Aorta (tissue), 5 donors: ENCODE measurements at places on chromosomes 16 and 17.

- DNase-seq: no peak
- no peaks in the 10 kb centered on the region for H3K27me3 ChIP-seq
- no peak overlapping the region for H3K27ac ChIP-seq
- H3K4me3 ChIP-seq: no peak overlapping the region
These were observed 73.2 kb upstream of the RPL38 start for GRCh38 chr17:74130276-74130675.

DNA sequence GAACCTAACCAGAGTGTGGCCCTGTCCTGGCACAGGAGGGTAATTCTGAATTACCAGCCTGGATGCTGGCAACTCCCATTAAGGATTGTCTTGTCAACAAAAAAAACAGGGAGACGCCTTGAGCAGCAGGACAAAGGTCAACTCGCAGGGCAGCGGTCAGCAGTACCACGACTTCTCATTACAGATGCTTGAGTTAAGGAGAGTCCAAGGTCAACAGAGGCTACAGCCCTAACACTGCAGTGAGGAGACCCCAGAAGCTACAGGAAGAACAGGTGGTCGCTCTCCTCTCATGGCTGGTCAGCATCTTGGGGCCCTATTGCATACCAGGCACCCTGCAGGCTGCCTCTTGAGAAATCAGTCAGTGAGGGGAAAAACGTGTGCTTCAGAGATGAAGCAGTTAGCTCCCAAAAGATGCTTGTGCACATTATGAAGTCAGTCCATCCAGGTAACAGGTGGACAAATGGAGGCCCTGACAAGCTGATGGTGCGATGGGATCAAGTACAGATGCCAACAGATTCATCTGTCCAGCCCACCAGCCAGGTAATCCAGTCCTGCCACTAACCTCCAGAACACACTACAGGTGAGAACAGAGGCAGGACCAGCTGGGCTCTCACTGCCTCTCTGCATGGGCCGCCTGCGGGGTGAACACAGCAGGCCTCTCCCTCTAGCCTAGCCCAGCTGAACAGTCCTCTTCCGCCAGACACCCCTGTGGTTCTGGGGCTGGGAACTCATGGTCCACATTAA is 4.2 kb downstream of the CSNK1D start:
- H3K27me3 ChIP-seq: no peaks in the 10 kb centered on the region
- H3K4me1 ChIP-seq: peaks cover 2% of the 10 kb centered on the region
- no peak for DNase-seq
- H3K27ac ChIP-seq: no peak overlapping the region

GRCh38 chr17:8934346-8934745 is 31.2 kb downstream of the PIK3R5 start:
- no peak overlapping the region for H3K27ac ChIP-seq
- no peaks in the 10 kb centered on the region for H3K4me1 ChIP-seq
- H3K4me3 ChIP-seq: no peak overlapping the region

GRCh38 chr16:71573387-71574094 is 3.4 kb downstream of the TAT start:
- H3K36me3 ChIP-seq: no peaks in the 10 kb centered on the region
- H3K27ac ChIP-seq: no peak overlapping the region
- no peak for DNase-seq
- H3K27me3 ChIP-seq: no peaks in the 10 kb centered on the region
- H3K4me1 ChIP-seq: no peaks in the 10 kb centered on the region
- no peak overlapping the region for H3K4me3 ChIP-seq

GRCh38 chr17:70060415-70060814 is 14.6 kb upstream of the KCNJ16 start:
- H3K27me3 ChIP-seq: no peaks in the 10 kb centered on the region
- peaks cover 2% of the 10 kb centered on the region for H3K4me1 ChIP-seq
- DNase-seq: no peak
- no peak overlapping the region for H3K27ac ChIP-seq

GRCh38 chr16:7088711-7089110 is 243.9 kb upstream of the RBFOX1 start:
- H3K4me3 ChIP-seq: no peak overlapping the region
- H3K4me1 ChIP-seq: no peaks in the 10 kb centered on the region
- no peaks in the 10 kb centered on the region for H3K36me3 ChIP-seq
- H3K27ac ChIP-seq: no peak overlapping the region
- no peak for DNase-seq

DNA sequence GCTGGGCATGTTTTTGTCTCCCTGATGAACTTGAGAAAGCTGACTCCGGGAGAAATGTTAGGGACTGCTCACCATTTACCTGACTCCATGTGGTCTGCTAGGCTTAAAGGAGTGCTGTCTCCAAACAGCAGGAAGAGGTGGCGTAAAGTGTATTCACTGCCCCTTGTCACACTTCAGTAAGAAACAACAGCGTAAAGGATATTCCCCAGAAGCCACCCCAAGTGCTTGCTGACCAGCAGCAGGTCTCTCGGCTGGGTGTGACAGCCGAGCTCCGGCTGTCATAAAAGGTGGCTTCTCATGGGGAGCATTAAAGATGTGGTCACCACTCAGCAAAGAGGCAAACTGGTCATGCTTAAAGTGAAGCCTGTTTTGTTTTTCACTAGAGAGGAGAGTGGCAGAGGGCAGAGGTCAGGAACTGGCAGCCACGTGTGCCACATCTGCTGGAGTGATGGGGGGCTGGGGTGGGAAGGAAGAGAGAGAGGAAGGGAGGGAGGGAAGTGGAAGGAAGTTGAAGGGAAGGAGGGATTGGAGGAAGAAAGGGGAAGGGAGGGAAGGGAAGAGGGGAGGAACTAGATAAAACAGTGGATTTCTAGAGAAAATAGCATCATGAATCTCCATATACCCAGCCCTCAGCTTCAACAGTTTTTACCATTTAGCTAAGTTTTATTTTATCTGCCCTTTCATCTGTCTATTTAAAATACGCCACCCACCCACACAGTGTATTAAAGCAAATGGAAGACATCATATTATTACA is 119.3 kb downstream of the CLEC16A start:
- no peak overlapping the region for H3K27ac ChIP-seq
- no peak for DNase-seq
- no peaks in the 10 kb centered on the region for H3K4me1 ChIP-seq
- peaks cover 2% of the 10 kb centered on the region for H3K36me3 ChIP-seq

GRCh38 chr16:85475233-85475632 is 137.9 kb upstream of the GSE1 start:
- no peaks in the 10 kb centered on the region for H3K4me1 ChIP-seq
- H3K27me3 ChIP-seq: no peaks in the 10 kb centered on the region
- no peak overlapping the region for H3K27ac ChIP-seq

GRCh38 chr16:57529391-57530103 is 6.8 kb downstream of the CCDC102A start:
- no peak overlapping the region for H3K27ac ChIP-seq
- no peak overlapping the region for H3K4me3 ChIP-seq
- H3K27me3 ChIP-seq: no peaks in the 10 kb centered on the region
- no peaks in the 10 kb centered on the region for H3K4me1 ChIP-seq

- no peaks in the 10 kb centered on the region for H3K27me3 ChIP-seq
- peak; percentile 86 for DNase-seq
- no peak overlapping the region for H3K4me3 ChIP-seq
These were observed 8.6 kb upstream of the MC1R start for GRCh38 chr16:89909777-89910716.

GRCh38 chr17:80358131-80358530 is 56.8 kb upstream of the ENDOV start:
- H3K36me3 ChIP-seq: no peaks in the 10 kb centered on the region
- no peaks in the 10 kb centered on the region for H3K27me3 ChIP-seq

DNA sequence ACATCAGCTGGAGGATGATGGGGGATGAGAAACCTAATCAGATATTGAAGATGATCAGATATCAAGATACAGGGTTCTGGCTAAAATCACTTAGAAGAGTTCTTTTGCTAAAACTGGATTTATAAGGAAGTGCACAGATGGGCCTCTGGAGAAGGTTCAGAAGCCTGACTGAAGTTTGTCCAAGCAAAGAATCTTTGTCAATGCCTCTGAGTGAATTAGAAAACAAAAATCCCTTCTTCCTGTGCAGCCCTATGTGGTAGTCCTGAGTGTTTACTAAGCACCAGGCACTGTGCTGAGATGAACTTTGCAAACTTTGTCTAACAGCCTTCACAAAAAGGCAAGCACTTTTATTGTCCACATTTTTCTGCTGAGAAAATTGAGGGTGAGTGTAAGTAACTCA is 11.4 kb upstream of the CENPV start:
- H3K4me3 ChIP-seq: no peak overlapping the region
- no peaks in the 10 kb centered on the region for H3K27me3 ChIP-seq
- H3K4me1 ChIP-seq: no peaks in the 10 kb centered on the region
- H3K36me3 ChIP-seq: no peaks in the 10 kb centered on the region

GRCh38 chr16:53743149-53743566 is 39.2 kb downstream of the FTO start:
- H3K36me3 ChIP-seq: no peaks in the 10 kb centered on the region
- no peak for DNase-seq
- no peak overlapping the region for H3K4me3 ChIP-seq
- no peak overlapping the region for H3K27ac ChIP-seq

DNA sequence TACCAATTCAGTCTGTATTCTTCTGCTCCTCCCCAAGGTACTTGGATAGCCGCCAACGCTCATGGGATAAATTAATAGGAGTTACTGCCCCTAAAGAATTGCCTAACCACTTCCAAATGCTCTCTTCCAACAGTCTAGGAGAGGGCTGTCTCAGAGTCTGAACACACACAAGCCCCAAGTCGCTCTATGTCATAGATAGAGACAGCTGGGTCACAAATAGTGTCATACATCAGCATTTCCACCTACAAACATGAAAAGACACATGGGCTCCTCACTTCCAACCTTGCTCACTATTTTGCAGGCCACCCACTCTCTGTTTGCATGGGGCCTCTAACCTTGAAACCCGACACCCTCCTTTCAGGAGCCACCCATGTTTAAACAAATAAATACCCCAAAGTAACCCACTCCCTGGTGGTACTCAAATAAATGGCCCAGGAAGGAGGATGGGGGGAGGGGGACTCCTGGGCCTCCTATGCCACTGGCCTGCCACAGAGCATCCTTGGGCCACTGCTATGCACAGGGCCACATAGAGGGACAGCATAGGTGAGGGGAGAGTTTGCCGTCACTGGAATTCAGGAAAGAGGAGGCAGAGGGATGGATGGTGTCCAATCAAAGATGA is 265.9 kb downstream of the SOX9 start:
- no peaks in the 10 kb centered on the region for H3K36me3 ChIP-seq
- no peak overlapping the region for H3K27ac ChIP-seq
- no peak overlapping the region for H3K4me3 ChIP-seq
- H3K4me1 ChIP-seq: no peaks in the 10 kb centered on the region
- H3K27me3 ChIP-seq: no peaks in the 10 kb centered on the region
- no peak for DNase-seq

DNA sequence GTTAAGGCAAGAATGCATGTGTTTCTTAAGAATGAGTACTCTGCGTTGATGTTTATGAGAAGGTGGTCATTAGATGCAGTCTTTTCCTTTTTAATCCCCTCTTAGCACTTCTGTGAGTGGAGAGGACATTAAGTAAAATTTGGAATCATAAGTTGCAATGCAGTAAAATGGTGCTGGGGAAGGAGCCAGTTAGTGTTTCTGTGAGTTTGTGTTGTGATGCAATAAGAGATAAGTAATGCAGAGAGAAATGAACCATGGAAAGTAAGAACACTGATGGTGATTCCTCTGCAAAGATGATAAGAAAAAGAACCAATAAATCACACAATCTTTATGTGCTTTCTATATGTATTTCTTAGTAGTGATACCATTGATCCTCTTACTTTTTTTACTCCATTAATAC is 20.0 kb downstream of the ABHD15 start:
- H3K4me3 ChIP-seq: no peak overlapping the region
- no peak for DNase-seq
- no peaks in the 10 kb centered on the region for H3K4me1 ChIP-seq
- no peak overlapping the region for H3K27ac ChIP-seq

DNA sequence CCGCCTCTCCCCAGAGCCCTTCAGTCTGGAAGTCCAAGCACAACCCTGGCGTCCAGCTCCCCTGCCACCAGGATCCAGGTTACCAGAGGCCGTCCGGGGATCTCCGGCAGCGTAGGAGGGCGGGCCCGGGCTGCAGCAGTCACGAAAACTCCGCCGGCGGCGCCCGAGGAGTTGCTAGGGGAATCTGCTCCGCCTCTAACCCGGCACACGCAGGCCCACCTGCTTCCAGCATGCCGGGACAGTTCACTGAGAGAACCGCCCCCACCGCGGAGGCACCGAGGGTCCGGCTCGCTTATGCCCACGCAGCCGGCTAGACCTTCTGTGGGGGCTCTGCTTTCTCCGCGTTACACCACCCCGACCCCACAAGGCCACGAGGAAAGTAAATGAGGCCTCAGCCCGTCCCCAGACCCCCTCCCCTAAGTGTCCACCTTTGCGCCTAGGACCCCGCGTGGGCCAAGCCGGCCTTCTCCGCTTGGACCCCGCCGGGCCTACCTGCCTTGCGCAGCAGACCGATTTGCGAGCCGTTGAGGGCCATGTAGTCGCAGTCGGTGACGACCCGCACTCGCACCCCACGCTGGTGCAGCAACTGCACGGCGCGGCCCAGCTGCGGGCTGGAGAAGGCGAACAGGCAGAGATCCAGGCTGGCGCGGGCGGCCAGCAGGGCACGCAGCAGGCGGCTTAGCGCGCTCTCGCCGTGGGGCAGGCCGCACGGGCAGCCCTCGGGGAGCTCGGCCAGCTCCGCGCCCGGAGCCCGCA is 587 bp downstream of the PLD6 start:
- H3K4me1 ChIP-seq: no peaks in the 10 kb centered on the region
- H3K4me3 ChIP-seq: no peak overlapping the region
- peak; percentile 74 for DNase-seq
- H3K27ac ChIP-seq: peak overlapping the region; percentile 53

DNA sequence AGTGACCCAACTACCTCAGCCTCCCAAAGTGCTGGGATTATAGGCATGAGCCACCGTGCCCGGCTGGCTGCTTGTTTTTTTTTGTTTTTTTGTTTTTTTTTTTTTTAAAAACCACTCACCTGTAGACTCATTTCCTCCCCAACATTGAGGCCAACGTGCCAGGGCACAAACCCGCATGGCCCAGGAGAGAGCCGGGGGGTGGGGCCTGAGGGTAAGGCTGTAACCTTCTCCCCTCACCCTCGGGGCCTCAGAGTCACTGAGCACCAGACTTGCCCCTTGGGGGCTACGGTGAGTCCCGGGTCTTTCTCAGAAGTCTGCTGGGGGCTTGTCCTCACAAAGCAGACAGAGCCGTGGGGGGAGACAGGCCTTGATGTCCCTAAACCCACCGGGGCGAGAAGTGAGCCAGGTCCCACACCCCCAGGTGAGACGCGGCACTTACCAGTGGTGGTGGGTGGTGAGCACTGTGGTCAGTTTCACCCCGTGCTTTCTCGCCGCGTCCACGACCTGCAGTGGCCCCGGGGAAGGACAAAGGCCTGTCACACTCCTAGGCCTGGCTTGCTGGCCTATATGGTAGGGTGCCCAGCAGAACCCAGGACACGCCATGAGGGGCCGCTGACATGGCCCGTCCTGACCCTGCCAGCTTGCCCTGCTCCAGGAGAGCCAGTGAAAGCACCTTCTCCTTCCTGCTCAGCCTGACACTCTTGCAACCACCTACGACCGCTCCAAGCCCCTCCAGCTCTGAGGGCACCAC is 4.6 kb downstream of the HAGH start:
- no peaks in the 10 kb centered on the region for H3K36me3 ChIP-seq
- no peak overlapping the region for H3K27ac ChIP-seq
- H3K4me3 ChIP-seq: no peak overlapping the region
- H3K4me1 ChIP-seq: no peaks in the 10 kb centered on the region
- DNase-seq: peak; percentile 46

GRCh38 chr17:28317966-28318758 is 838 bp upstream of the TMEM97 start:
- DNase-seq: no peak
- no peaks in the 10 kb centered on the region for H3K27me3 ChIP-seq
- H3K27ac ChIP-seq: no peak overlapping the region
- H3K36me3 ChIP-seq: no peaks in the 10 kb centered on the region
- no peaks in the 10 kb centered on the region for H3K4me1 ChIP-seq

GRCh38 chr17:11495613-11496012 is 102.7 kb upstream of the DNAH9 start:
- H3K27ac ChIP-seq: no peak overlapping the region
- DNase-seq: no peak
- no peaks in the 10 kb centered on the region for H3K36me3 ChIP-seq
- no peaks in the 10 kb centered on the region for H3K4me1 ChIP-seq
- H3K4me3 ChIP-seq: no peak overlapping the region
